ENCODE measurements at places on chromosomes 7 and 10. TPM values are rescaled to one million over a fixed set of nuclear protein-coding genes. Genes with fewer than 3 reads are reported as not detected.
A peak's percentile ranks its signal among the peaks of the same experiment; 100 is the strongest.

Gene TPST1
- total RNA-seq = 30.1 TPM

Gene NEURL1
- total RNA-seq = not detected

DNA sequence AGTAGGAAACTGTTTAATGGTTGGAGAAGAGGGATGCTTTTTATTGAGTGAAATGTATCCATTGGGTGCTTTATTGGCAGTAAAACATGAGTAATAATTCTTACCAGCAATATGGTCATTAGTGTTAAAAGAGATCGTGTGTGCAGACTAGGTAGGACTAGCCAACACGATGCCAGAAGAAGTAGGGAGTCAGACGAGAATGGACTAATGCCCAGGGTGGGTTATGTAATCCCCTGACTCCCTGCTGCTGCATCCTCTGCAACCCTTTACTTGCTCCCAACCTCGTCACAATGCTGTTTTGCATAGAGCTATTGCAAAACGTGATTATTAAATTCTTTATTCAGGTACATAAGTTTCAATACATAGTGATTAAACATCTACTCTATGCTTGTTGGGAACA lies 1213.7 kb downstream of the GATA3 start:
- peak; percentile 60 for DNase-seq

- no peak for DNase-seq
These were observed 913 bp downstream of the ADCYAP1R1 start for GRCh38 chr7:31052841-31053601.

GRCh38 chr10:92304061-92304460 lies 13.1 kb downstream of the MARCHF5 start:
- DNase-seq = no peak

DNA sequence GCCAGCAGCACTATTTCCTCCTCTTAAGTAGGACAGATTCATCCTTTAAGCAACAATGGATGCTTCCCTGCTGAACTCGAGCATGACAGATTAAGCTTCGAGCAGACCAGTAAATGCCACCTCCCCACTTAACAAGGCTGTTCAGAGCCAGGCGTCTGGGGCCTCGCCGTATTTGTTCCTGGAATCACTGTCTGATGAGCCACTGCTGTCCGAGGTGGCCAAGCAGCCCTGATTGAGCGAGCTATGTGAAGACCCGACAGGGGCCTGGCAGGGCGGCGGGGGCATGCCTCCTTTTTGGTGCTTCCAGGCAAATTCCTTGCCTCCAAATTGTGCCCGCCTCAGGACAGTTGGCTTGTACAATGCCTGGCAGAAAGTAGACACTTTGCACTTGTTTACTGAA lies 862.6 kb downstream of the NRG3 start:
- DNase-seq = no peak

DNA sequence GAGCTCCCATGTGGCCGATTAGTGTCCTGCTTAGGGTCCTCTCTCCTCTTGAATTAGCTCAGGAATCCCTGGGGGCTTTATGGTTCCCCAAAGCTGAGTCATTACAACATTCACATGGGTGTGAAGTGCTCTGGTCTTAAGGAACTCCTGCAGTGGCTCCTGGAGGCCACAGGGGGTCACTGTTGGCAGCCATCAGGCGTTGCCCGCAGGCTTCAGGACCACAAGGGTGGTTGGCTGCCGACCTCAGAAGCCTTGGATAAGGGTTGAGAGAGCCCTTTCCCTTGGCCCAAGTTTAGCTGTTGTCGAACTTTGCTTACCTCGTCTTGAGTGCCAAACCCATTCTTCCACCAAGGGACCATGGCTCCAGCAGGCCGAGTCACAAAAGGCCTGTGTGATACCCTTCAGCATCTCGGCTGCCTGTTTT lies 61.7 kb downstream of the SH2D4B start:
- DNase-seq = peak; percentile 35

- DNase-seq = no peak
These were observed 432.9 kb downstream of the SORCS3 start for GRCh38 chr10:105073999-105074398.

DNA sequence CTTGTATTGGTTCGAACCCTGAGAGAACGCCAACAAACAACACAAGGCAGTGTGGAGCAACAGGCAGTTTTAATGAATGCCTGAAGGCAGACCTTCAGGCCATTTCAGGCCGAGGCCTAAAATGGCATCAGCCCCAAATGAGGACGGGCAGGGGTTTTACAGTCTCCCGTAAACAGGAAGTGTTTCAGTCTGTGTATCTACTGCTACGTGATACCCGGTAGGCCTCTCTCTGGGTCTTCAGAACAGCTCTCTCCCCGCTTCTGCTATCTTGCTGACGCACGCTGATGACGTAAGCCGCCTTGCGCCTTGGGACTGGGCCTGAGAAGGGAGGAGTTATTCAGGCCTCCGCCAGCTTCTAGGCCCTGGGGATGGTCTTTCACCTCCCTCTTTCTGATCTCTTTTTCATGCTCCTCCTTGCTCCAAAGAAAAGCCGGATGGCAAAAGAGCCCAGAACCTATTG lies 67.7 kb downstream of the ST8SIA6 start:
- no peak for DNase-seq

GRCh38 chr7:26321435-26321834 lies 29.8 kb downstream of the SNX10 start:
- DNase-seq = peak; percentile 34

DNA sequence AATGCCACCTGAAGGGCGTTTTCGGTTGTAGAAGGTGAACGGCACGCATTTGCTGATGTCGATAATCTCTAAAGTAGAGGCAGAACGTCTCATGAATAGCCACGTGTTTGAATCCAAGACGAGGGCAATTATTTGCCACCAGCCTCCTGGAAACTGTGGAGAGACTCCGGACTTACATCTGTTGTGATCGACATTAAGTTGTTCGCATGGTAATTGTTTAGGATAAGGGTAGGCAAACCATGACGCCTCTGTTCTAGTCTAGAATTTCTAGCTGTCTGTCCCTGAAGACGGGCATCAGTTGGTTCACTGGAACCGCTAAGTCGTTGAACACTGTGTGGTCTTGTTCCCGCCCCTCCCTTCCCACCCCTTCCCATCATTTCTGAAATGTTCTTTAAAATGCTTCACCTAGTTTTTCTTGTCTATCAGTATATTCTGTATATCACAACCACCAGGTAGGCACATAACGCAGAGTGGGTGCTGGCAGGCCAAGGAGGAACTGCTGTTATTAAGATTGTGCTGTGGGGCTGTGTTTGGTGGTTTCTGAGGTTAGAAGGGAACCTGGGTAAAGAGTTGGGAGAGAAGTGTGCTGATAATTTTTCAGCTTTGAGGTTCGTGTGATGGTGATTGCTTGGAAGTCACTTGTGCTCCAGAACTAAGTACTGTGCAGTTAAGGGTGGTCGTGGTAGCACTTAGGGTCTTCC lies 1.2 kb downstream of the UBE3C start:
- DNase-seq = no peak

DNA sequence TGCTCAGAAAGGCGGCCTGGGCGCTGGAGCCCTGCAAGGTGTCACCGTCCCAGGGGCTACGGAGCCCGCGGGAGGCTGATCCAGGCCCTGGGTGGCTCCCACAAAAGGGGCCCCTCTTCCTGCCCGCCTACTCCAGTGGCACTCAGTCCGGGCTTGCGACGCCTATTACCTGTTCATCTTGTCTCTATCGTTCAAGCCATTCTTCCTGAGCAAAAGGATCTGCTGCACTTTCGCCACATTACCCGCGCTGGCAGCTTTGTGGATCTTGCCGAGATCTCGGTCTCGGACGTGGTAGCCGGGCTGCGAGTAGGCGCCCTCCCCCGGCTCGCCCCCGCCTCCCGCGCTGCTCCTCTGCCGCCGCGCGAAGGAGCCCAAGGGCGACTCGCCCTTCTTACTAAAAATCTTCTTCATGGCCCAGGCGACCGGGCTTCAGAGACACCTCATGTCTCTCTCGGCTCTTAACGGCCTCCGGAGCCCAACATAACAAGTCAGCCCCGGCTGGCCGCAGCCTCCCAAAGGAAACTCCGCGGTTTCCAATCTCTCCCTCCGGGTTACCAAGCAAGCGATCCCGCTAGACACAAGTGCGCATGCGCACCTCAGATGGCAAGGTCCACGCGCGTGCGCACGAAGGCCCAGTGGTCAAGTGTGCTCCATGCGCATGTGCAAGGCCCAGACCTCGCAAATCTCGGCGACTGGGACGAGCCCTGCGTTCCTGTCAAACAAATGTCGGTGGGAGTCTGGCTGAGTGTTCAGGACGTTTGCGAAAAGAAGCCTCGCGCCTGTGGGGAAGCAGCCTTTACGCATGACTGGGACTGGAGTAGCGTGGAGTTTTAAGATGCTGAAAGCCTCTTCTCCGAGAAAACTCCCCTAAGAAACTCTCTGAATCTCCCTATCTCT lies at the start of gene ANKRD26:
Gene ANKRD26 (minus strand): TSS at position 579 of the 897 bp plus-strand sequence. CDS start 168 bp downstream, at position 411.
- DNase-seq = peak; percentile 94

DNA sequence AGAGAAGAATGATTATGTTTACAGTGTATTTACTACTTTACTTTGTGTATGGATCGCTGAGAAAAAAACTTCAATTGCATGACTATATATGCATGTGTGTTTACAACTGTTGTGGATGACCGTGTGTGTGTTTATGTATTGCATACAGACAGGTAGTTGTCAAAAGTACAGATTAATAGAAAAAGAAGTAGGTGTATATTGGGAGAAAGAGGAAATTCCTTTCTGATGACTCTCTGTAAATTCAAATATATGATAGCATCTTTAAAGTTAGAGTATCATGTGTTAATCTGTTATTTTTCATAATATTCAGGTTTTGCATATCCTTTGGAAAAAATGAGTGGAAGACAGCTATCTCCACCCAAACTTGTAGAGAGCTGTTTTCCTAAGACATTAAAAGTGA lies 160.4 kb upstream of the AGR3 start:
- DNase-seq = no peak

GRCh38 chr10:30432622-30433305 lies 1.2 kb upstream of the MAP3K8 start:
- DNase-seq = no peak

DNA sequence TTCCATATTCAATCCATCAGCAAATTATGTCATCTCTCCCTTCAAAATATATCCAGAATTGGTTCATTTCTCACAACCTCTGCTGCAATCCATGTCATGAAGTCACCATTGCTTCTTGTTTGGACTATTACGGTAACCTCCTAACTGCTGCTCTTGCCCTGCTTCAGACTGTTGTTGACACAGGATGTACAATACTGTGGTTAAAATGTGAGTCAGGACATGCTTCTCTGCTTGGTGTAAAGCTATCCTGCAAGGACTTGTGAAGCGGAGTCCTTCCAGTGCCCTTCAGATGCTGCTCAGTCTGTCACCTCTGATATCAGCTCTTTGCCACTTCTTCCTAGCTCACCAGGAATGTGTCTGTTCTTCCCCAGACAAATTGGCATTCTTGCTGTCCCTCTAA lies 10.4 kb upstream of the NXPH1 start:
- no peak for DNase-seq

DNA sequence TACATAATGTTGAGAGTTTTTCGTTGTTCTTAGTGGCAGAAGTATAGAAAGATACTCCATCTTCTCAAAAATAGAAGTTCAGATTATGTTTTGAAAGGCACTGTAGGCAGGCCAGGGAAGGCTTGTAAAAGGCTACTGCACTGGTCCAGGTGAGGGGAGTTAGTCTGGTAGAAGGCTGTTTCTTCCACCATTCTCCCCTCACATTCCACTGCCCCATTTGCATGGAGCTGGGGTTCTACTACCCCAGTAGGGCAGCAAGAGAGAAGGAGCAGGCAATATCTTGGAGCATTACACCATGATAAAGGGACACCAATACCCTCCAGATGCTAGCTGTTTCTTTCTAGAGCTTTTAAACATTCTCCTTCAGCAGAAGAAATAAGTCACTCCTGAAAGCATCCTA lies 16.5 kb upstream of the SGMS1 start:
- no peak for DNase-seq

GRCh38 chr7:136309407-136309806 lies 332.2 kb upstream of the MTPN start:
- no peak for DNase-seq

- DNase-seq = no peak
These were observed 19.6 kb downstream of the ARID5B start for GRCh38 chr10:61921143-61921542.

- DNase-seq = no peak
These were observed 23.4 kb upstream of the SMIM30 start for GRCh38 chr7:113141803-113142202.

DNA sequence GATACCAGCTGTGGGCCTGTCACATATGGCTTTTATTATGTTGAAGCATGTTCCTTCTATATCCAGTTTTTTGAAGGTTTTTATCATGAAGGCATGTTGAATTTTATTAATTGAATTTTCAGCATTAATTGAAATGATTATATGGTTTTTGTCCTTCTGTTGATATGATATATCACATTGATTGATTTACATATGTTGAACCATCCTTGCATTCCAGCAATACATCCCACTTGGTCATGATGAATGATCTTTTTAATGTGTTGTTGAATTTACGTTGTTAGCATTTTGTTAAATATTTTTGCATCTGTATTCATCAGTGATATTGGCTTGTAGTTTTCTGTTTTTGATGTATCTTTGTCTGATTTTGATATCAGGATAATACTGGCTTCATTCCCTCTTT lies 21.2 kb downstream of the PRSS37 start:
- DNase-seq = no peak

DNA sequence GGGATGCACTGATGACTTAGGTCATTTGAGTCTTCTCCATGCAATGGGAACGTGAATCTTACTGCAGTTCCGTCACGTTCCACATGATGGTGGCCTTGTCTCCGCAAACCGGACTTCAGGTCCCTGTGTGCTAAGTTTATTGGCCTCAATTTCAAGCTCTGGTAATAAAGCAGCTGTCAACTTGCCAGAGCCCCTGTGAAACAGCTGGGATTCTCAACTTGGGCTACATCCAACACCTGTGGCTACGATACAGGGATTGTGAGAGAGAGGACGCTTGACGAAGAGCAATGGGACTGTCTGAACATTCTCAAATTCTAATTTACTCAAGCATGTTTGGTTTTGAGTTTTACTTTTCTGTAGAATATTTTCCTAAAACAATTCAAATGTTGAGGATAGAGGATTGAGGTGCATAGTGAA lies 174.2 kb downstream of the PTN start:
- DNase-seq = no peak

- DNase-seq = no peak
These were observed 200.6 kb downstream of the GLRX3 start for GRCh38 chr10:130336617-130337304.

DNA sequence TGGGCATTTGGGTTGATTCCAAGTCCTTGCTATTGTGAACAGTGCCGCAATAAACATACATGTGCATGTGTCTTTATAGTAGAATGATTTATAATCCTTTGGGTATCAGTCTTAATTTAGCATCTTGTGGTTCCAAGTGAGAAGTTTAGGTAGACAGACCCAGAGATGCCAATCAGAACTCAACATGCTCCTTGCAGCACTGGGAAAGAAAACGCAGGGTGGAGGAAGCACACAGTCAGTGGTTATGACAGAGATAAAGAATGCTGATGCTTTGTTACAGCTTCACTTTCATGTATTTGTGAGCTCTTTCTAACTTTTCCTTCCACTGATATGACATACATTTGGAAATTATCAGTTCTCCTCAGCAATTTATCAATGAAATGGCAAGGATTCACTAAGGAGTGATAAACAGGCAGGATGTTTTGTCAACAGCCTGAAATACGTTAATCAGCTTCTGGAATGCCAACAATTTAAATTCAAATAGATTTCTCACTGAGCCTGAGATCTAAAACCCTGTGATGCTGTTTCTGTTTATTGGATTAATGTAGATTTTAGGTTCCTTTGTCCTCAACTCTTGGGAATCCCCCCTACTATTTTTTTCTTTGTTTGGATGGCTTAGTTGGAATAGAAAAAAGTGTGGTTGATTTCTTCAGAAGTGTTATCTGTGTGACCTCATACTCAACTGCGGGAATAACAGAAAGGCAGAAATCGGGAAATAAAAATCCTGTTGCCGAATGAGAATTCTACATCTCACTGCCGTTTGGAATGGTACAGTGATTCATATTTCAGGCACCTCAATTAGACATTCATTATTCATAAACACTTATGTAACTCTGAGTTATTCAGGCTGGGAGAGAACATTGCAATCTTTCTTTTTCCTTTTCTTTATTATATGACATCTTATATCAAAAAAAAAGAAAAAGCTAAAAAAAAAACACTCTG lies 675.0 kb downstream of the CNTNAP2 start:
- DNase-seq = no peak
